Mammary microvascular endothelial cell (primary cell): ENCODE measurements at places on chromosomes 1 and 21. TPM values are rescaled to one million over a fixed set of nuclear protein-coding genes. Genes with fewer than 3 reads are reported as not detected.

LCE3D gene
- not detected in 2 replicates for total RNA-seq

DENND2C gene
- total RNA-seq: 1.00 and 1.2 TPM in 2 replicates

GSTM1 gene
- 19.1 and 24.0 TPM in 2 replicates for total RNA-seq

TNNT2 gene
- total RNA-seq: not detected in 2 replicates

PLA2G2C gene
- total RNA-seq: not detected in 2 replicates

CTXND2 gene
- not detected in 2 replicates for total RNA-seq

CD52 gene
- not detected in 2 replicates for total RNA-seq

TMEM269 gene
- total RNA-seq: not detected in 2 replicates

HMGN2 gene
- total RNA-seq: 462 and 532 TPM in 2 replicates

MMP23B gene
- 0.49 and 2.4 TPM in 2 replicates for total RNA-seq

UBL4B gene
- not detected in 2 replicates for total RNA-seq

S100A14 gene
- total RNA-seq: not detected in 2 replicates

AGPAT3 gene
- total RNA-seq: 51.2 and 60.2 TPM in 2 replicates

TSPAN1 gene
- 2.0 and 2.5 TPM in 2 replicates for total RNA-seq

KCNJ9 gene
- not detected in 2 replicates for total RNA-seq

AGO1 gene
- 14.1 and 14.7 TPM in 2 replicates for total RNA-seq

ESPN gene
- 0.67 and 1.1 TPM in 2 replicates for total RNA-seq

CLCA1 gene
- total RNA-seq: not detected in 2 replicates

TOR1AIP1 gene
- total RNA-seq: 36.0 and 39.6 TPM in 2 replicates

RPE65 gene
- not detected in 2 replicates for total RNA-seq

SLC9A1 gene
- 21.3 and 28.6 TPM in 2 replicates for total RNA-seq

CACHD1 gene
- total RNA-seq: 9.1 and 9.2 TPM in 2 replicates

C4BPB gene
- 1.2 TPM in 1 of 2 replicates, not detected in the other for total RNA-seq

PAQR6 gene
- 0.20 TPM in 1 of 2 replicates, not detected in the other for total RNA-seq
